WTC11 (cell line): ENCODE measurements at places on chromosomes 16 and 17. TPM values are rescaled to one million over a fixed set of nuclear protein-coding genes. Genes with fewer than 3 reads are reported as not detected.
A peak's percentile ranks its signal among the peaks of the same experiment; 100 is the strongest.

MT1A gene
- total RNA-seq, result 0.94 to 2.8 TPM in 2 of 3 replicates, not detected in the other

DNA sequence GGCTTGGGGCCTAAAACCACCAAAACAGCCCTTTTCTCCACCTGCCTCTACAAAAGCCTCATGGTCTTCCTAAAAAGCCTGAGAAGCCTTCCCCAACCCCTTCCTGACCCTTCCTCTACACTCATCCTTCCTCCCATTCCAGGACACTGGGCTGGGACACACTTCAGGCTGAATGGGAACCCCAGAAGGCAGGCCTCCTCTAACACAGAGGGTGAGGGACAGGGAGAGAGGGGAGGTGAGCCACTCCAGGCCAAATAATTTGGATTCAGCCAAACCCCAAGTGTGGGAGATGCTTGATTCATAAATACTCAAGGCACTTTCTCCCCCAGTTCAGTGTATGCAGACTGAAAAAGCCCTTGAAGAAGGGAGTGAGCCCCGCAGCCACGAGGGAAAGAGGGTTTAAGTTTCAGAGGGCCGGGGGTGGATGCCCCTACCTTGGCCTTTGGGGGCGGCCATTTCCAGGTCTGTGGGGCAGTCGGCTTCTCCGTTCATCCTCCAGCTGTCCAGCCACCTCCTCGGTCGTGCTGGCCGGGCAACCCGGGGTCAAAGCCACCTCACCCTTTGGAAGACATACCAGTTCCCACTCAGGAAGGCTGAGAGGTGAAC is 1.6 kb downstream of the UBTF start:
- no peak for DNase-seq
- H3K4me1 ChIP-seq, result peaks cover 19% of the 10 kb centered on the region
- peak overlapping the region; percentile 82 for H3K4me3 ChIP-seq
- no peaks in the 10 kb centered on the region for H3K27me3 ChIP-seq
- peak overlapping the region; percentile 91 for H3K27ac ChIP-seq

- H3K4me3 ChIP-seq, result no peak overlapping the region
- peaks cover 13% of the 10 kb centered on the region for H3K36me3 ChIP-seq
These were observed 338.5 kb downstream of the PMP22 start for GRCh38 chr17:14926526-14927122.

- H3K27me3 ChIP-seq, result no peaks in the 10 kb centered on the region
- peak; percentile 46 for DNase-seq
- H3K4me3 ChIP-seq, result no peak overlapping the region
- H3K4me1 ChIP-seq, result peaks cover 46% of the 10 kb centered on the region
These were observed 26.8 kb downstream of the METTL16 start for GRCh38 chr17:2484876-2485275.

- peaks cover 23% of the 10 kb centered on the region for H3K4me1 ChIP-seq
- no peaks in the 10 kb centered on the region for H3K36me3 ChIP-seq
These were observed 88.6 kb downstream of the USP31 start for GRCh38 chr16:23060458-23061320.

DNA sequence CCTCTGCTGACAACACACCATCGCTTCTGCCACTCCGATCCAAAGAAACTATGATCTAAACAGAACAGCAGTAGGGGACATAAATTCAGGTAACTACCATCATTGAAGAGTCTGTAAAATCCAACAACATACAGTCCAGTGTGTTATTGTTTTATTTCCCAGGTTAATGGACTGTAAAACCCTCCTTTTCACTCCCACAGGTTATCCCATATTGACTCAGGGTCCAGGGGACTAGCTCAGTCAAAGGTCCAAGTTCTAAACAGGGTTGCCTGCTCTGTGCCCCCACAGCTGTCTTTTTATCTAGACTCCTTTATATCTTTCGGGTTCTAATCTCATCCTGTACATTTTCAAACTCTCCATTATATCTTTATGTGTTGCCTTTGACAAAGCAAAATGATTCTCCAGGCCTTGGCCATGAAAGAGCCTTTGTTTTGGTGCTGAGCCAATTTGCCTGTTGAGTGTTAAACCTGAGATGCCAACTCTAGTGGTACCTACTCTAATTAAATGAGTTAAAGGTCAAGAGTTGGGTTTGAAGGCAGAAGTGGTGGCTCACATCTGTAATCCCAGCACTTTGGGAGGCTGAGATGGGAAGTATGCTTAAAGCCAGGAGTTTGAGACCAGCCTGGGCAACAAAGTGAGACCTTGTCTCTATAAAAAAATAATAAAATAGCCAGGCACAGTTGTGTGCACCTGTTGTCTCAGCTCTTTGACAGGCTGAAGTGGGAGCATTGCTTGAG is 80.5 kb downstream of the SNX11 start:
- no peak overlapping the region for H3K4me3 ChIP-seq
- H3K27me3 ChIP-seq, result peaks cover 55% of the 10 kb centered on the region
- H3K27ac ChIP-seq, result no peak overlapping the region
- H3K4me1 ChIP-seq, result peaks cover 22% of the 10 kb centered on the region
- DNase-seq, result no peak
